NCI-H524 treated with DMSO at 0.1 percent for 48 hours (cell line): ENCODE measurements at places on chromosomes 16 and 17.
A peak's percentile ranks its signal among the peaks of the same experiment; 100 is the strongest.

DNA sequence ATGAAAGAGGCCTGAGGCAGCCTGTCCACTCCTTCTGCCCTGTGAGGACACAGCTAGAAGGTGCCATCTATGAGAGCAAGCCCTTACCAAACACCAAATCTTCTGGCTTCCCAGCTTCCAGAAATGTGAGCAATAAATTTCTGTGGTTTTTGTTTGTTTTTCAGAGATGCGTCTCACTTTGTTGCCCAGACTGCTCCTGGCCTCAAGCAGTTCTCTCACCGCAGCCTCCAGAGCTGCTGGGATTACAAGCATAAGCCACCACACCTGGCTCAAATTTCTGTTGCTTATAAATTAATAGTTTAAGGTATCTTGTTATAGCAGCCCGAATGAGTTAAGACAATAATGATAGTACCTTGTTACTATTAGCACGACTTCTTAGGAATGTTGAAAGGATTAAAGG is 12.5 kb upstream of the SLC16A11 start:
- DNase-seq, result no peak

DNA sequence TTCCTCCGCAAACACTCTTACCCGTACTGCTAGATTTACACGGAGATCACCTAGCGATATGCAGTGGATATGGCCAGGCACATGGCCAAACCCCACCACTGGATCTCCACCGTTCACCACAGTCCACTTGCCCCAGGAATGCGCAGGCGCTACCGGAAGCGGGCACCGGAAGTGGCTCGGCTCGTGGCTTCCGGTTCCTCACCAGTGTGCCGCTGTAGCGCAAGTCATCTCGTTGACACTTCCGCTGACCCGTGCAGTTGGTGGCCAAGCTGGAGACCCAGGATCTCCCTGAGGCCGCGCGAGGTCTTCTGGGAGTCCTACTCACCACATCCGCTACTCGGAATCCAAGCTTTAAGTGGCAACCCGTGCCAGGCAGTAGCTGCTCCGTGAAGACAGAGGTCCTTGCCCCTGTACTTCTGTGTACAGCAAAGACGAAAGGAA is 11.5 kb downstream of the ZNF597 start:
- DNase-seq, result no peak

DNA sequence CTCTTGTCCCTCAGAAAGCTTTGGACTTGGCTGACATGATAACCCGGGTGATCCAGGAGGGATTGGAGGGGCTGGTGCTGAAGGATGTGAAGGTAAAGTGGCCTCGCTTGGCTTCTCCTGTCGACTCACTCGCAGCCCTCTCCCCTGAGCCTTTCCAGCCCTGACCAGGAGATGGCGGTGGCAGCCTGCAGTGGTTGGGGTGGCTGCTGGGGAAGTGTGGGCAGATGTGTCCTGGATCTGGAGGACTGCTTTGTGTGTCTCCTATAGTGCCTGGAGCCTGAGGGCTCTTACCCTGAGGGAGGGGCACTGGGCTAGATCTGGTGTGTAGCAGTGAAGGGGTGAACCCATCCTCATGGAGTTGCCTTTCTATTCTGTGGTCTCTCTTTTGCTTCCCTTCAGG is 17.9 kb downstream of the LIG3 start:
- DNase-seq, result no peak

DNA sequence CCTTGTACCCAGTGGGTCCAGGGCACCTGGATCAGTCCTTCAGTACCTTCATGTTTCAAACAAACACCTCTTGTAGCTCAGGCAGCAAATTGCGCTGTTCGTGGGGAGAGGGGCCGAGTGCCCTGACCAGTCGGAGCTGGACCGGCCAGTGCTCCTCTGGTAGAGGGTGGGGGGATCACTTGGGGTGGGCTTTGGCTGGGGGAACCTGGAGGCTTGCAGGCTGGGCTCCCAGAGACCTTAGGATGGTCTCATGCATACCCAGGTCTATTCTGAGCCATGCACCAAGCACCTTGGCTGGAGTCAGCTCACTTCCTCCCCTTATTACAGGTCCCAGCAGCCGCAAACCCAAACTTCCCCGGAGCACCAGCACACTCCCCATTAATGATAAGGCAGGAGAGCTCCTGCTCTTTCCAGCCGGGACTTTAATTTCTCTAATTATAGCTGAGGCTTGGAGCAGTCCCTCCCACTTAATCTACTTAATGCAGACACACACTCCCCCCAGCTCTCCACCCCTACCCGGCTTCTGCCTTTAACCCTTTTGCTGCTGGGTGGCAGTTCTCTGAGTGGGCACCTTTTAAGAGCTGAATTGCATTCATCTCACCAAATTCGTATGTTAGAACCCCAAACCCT is 26.3 kb upstream of the MGAT5B start:
- peak; percentile 80 for DNase-seq

- peak; percentile 20 for DNase-seq
Observed at GRCh38 chr17:48728232-48729231, at the start of gene HOXB13. Gene HOXB13, minus strand, starts transcription at chr17:48728750. Its CDS starts 157 bp downstream, at chr17:48728593.

DNA sequence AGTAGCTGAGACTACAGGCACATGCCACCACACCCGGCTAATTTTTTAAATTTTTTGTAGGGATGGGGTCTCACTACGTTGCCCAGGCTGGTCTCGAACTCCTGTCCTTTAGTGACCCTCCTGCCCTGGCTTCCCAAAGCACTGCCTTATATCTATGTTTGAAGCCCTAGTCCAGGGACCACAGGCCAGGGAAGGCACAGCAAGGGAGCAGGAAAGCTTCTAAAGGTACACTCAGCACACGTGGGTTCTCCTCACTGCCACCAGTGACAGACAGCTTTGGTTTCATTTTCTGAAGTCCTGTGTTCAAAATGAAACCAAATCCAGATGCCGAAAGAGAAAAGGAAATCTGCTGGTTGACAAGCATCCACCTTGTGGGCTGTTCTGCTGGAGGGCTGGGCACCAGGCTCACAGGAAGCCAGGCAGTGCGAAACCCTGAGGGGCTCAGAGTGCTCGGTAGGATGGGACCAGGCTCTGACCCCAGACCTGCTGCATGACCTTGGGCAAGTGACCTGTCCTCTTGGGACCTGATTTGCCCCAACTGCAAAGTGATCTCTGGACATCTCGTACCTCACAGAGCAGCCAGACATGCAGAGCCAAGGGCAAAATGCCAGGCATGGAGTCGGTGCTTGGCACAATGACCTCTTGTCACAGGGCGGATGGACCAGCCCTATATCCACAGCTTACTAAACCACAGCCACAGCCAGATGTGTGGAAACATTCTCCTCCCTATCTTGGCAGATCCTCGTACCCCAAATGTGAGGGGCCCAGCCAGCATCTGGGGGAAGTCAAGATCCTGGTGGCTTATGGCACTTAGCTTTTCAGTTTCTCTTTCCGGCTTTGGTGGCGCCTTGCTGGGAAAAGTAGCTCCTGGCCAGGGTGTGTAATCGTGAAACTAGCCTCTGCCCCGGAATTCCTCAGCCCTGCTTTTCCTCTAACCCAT is 2.8 kb upstream of the SOCS1 start:
- no peak for DNase-seq

DNA sequence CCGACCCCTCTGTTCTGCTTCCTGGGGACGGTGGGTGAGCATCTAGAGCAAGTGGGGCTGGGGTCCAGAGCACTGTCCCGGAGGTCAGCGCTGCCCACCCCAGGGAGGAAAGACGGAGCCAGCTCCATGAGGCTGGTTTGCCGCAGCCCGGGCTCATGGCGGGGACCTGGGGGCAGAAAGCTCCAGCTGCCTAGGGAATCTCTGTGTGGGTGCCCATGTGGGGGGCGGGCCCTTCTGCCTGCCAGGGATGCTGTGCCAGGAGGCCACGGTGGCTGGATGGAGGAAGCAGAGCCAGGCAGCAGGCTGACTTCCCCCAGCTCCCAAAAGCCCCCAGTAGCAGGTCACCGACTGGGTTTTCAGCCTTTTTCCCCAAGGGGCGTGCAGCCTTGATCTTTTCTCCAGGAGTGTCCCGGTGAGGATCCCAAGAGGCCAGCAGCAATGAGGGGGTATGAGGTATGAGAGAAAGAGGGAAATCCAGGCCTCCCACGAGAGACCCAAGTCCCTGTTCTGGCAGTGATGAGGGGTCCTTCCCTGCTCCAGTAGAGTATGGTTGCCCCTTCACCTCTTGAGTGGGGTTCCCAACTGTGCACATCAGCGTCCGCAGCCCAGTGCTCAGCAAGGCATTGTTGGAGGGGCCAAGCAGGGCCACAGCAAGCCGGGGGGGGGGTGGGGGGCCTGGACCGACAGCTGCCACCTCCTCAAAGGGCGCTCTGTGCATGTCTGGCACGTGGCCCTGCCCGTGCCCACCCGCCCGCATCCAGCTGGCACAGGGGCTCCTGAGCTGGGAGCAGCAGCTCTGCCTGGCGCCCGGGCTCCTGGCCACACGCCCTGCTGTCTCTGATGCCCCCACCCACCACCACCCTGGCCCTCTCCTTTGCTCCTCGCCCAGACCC is 15.6 kb upstream of the BCAR1 start:
- peak; percentile 51 for DNase-seq

- DNase-seq, result no peak
Observed at GRCh38 chr16:89567656-89568594, 7.4 kb downstream of the RPL13 start.

GRCh38 chr17:14301279-14302090 is 604 bp downstream of the HS3ST3B1 start:
- DNase-seq, result no peak

DNA sequence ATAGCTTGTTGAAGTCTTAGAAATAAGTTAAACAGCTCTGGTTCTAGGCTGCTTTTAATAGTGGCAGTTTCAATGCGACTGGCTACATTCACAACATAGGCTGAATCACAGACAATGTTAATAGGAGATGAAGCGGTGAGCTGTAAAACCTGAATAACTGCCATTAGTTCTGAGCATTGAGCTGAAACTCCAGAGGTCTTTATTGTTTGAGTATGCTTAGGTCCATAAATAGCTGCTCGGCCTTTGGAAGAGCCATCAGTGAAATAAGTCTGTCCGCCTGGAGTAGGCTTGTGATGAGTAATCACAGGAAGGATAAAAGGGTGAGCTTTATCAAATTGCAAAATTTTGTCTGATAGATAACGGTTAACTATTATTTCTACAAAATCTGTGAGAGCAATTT is 9.4 kb upstream of the ZNF689 start:
- no peak for DNase-seq

DNA sequence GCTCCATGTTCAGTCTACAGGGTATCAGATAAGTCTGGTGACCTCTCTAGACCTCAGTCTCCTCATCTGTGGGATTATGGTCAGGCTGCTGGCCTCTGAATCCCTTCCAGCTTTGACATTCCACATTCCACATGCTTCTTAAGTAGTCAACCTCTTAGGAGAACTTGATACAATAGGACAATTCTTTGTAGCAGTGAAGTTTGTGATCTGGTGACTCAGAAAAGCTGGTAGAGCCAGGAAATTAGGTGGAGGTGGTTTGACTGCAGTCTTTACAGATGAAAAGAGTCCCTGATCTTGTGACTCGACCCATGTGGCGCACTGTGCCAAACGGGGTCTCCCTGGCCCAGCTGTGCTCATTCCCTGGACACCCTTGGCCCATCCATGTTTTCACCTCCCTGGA is 147.8 kb downstream of the NTN1 start:
- DNase-seq, result no peak

DNA sequence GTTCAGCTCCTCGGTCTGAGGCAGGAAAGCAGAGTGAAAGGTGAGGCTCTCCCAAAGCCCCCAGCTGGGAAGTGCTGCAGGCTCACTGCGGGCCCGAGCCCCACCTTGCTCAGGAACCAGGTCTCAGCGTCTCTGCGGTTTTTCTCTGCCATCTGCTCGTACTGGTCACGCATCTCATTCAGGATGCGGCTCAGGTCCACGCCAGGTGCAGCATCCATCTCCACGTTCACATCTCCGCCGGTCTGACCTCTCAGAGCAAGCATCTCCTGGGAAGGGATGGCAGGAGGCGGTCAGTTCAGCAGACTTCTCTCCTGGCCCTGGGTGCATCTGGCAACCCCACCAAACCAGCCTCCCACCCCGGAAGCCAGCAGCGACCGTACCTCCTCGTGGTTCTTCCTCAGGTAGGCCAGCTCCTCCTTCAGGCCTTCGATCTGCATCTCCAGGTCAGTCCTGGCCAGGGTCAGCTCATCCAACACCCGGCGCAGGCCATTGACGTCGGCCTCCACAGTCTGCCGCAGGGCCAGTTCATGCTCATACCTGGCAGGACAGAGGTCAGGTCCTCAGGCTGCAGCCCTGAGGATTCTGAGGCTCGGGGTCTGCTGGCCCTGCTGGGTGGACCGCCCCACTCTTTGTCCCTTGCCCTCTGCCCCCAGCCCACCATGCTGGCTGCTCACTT is 1.5 kb downstream of the KRT16 start:
- no peak for DNase-seq

- DNase-seq, result no peak
Observed at GRCh38 chr16:5925850-5926249, 828.3 kb upstream of the EEF2KMT start.

- DNase-seq, result no peak
Observed at GRCh38 chr17:21272881-21273792, 11.4 kb upstream of the MAP2K3 start.

- no peak for DNase-seq
Observed at GRCh38 chr17:34400301-34400931, 37.4 kb upstream of the CCL1 start.

DNA sequence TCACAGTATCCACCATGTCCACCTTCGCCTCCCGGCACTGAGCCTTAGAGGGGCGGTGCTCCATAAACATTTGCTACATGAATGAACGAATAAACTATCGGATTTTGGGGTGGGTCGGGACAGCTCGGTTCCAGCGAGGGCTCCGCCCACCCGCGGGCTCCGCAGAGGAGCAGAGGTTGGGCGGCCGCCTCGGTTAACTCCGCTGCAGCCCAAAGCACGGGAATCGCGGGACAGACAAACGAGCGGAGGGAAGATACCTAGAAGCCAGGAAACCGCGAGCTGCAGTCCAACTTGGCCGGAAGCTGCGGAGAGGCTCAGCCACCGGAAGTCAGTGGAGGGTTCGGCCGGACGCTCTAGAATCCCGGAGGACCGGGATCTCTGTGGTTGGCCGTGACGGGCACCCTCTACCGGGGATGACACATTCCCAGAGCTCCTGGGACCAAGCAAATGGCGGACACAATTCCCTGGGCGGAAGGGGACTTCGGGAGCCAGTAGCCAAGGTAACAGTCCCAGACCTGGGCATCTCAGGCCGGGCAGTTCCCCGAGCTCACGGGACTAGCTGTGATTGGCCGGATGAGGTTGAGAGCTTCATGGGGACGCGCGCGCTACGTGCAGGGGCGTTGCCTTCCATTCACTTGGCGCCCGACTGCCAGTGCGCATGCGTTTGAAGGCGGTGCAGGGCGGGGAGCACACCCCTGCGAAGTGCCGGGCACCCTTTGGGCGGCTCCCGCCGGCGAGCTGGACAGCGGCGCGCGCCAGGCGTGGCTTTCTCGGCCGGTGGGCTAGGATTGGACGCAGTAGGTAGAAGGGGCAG is 489 bp upstream of the MAPK7 start:
- peak; percentile 95 for DNase-seq

- DNase-seq, result no peak
Observed at GRCh38 chr17:77769215-77769614, 189.3 kb upstream of the TNRC6C start.

DNA sequence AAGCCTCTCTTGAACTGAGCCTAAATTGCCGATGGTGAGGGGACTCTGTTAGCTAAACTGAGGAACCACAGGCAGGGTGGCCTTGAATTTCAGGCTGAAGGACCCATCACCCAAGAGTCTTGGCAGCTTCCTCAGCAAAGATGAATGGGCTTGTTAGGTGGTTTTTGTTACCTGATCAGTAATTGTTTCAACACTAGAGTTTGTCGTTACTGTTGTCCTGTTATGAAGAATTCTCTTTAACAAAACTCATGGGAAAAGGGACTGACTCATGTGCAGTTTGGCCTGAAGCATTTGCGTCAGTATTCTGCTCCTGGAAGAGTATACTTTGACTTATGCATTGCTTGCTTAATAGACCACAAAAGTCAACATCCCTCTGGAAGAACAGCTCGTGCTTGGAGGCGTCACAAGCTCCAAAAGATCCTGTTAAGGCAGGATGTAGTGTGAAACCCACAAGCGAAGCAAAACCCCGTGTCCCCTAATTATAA is 206.0 kb downstream of the IRX3 start:
- DNase-seq, result no peak
